ENCODE measurements at places on chromosomes 7 and 10.

DNA sequence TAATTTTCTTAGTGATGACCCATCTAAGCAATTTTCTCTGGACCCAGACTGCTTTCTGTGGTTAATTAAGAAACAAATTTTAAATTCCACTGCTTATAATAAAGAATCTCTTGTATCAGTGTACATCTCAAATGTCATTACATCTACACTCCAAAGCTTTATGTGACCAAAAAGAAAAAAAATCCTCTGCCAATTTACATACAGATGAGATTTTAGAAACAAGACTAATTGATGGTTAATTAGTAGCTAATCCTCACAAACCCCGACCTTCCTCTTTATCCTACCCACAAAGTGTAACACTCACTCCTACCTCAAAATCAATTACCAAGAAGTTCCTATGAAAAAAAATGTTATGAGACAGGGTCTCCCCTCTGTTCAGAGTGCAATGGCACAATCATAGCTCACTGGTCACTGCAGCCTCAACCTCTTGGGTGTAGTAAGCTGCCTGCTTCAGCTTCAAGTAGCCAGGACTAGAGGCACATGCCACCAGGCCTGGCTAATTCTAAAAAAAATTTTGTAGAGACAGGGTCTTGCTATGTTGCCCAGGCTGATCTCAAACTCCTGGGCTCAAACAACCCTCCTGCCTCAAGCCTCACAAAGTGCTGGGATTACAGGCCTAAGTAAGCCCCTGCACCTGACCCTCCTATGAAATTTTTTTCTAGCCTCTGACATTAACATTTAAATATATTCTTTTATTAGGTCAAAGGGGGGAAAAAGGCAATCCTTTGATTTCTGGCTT lies 14.8 kb downstream of the KIF5B start:
- no peak for DNase-seq

GRCh38 chr7:111312966-111313365 lies 222.0 kb downstream of the LRRN3 start:
- DNase-seq: no peak

- DNase-seq: no peak
These were observed 24.5 kb upstream of the BTRC start for GRCh38 chr10:101329341-101330032.

DNA sequence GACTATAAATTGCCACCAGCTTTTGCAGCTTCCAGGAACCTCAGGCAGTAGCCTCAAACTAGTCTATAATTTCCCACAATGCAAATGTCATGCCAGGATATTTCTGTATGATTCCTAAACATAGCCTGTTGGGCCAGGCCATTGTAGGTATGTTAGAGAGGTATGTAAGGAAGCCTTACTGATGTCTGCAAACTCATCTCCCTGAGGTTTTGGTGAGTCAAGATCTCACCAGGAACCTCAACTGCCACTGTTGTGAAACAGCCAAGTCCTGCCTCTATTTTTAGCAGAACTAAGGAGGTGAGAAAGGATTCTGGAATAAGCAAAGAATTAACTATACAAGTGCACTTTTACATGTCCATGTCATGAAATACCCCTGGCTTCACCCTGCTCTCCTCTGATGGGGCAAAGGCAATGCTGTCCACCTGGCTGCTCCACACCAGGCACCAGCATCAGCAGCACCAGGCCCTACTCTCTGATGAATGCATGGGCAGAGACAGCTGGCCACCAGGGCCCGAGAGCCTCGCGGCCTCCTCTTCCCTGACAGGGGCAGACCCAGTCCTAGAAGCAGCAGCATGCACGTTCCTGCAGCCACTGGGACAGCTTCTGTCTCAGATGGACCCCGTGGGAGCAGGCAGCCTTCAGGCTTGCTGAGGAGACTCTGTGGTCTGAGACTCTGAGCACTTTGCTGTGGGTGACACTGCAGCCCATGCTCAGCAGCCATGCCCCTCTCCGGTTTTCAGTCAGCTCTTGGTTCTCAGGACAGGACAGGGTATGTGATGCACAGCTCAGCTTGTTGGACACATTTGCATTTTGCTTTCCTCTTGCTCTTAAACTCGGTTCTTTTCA lies 147.3 kb downstream of the ZMYND11 start:
- no peak for DNase-seq

- DNase-seq: no peak
These were observed 12.8 kb upstream of the FMC1 start for GRCh38 chr7:139328375-139328774.

- DNase-seq: no peak
These were observed 69.4 kb upstream of the COL13A1 start for GRCh38 chr10:69732147-69732825.

DNA sequence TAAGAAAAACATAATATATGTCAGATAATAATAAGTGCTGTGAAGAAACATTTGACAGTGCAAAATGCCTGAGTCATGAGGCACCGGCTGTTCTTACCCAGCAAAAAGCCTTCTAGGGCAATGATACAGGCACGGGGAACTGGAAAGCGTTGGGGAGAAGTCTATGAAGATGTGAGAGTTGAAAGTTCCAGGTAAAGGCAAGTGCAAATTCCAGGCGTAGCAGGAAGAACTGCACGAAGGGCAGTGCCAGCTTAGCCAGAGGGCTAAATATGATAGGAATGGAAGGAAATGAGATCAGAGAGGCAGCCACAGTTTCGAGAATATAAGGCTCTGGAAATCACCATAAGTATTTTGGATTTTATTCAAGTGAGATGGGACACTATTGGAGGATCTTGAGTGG lies 87.0 kb downstream of the IPMK start:
- no peak for DNase-seq

GRCh38 chr7:21357151-21358097 lies 70.5 kb upstream of the SP4 start:
- DNase-seq: no peak

DNA sequence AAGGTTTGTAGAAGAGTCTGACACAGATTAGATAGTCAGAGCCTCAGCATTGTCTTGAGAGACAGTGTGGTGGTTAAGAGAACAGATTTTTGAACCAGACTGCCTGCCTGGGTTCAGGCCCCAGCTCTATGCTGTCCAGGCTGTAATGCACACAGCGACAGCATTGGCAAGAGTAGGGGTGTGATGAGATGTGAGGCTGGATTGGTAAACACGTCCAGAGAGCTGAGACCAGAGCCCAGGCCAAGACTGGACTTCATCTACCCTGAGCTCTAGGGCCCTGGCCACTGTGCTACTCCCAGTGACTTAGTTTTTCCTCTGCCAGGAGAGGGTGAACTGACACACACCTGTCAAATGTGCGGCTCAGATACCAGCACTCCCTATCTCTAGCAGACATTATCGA lies 360.4 kb downstream of the RPS24 start:
- no peak for DNase-seq

GRCh38 chr7:47778153-47778661 lies 170.1 kb downstream of the PKD1L1 start:
- no peak for DNase-seq
